ENCODE measurements at places on chromosomes 11 and 22.

GRCh38 chr11:63553759-63554158 lies 9.4 kb downstream of the PLAAT2 start:
- DNase-seq, result no peak

DNA sequence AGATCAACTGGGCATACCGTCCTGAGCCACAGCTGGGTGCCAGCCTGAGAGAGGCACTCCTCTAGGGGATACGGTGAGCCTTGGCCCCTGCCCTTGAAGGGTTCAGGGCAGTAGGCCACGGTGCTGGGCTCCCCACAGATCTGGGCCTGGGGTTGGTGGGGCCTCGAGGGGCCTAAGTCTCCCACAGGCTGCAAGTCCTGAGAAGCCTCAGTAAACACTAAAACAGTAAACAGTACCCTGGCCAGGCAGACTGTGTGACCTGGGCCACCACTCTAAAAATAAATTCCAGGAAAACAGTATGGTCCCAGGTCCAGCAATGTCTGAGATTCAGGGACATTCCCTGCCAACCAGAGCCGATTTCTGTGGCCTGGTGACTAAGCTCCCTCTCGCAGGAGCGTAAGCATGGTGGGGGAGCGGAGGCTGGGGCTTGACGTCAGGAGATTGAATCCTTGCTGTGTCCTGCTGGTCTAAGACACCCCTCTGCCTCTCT lies 2.3 kb upstream of the RHOD start:
- DNase-seq, result no peak

DNA sequence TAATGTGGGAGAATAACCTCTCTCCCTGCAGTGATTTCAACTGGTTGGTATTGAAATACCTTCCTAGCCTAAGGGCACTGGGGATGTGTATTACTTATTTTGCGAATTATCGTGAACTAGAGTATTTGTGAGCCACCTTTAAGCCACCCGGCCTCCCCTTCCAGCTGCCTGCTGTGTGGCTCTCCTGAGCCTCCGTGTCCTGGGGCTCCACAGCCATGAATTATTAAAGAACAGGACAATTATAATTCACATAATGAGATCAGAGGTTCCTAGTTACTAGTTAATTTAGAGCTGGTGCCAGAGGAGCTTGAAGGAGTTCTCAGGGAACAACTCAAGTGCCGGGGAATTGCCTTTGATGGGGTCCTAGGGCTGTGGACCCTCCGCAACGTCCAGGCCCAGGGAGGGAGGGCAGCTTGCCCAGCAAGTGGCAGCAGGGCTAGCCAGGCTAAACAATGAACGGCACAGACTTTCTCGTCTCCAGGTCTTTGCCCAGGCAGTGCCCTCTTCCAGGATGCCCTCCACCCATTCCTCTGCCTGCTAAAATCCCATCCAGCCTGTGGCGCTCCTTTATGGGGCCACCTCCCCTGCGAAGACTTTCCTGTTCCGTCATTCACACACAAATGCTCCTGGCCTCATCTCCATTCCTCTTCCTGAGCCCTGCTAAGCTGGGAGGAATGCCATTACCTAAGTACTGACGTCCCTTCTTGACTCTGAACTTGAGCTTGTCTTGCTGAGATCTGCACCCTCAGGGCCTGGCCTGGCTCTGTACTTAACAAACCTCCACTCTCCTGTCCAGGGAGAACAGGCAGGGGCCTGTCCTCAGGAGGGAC lies 91.5 kb downstream of the RTL6 start:
- no peak for DNase-seq

DNA sequence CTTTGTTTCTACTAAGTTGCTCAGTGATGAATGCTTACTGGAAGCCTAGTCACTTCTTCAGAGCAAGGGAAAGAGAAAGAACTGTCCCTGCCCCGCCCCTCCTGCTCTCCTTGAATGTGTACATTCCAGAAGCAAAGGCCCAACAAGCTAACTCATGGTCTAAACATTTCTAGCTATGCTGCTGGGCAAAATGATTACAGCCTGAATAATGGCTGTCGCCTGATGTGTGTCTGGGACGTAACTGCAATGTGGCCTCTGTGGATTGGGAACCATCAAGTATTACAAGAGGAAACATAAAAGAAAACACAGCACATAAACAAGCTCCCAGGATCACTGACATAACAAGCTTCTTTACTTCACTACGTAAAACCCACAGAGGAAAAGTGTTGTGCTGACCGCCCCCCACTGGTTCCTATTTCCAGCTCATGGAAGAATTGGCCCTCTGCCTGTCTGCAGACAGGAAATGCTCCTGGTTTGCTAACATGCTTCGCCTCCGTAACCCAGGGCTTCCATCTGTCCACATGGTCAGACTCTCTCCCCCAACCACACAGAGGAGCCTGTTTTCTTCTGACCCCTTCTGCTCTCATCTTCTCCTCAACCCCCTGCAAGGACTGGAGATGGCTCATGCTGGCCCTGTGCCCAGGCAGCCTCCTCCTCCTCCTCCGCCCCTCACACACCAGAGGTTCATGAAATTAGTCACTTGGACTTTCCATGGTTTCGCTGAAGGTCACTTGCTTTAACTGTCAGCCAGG lies 187.2 kb downstream of the MAML2 start:
- DNase-seq, result peak; percentile 23

DNA sequence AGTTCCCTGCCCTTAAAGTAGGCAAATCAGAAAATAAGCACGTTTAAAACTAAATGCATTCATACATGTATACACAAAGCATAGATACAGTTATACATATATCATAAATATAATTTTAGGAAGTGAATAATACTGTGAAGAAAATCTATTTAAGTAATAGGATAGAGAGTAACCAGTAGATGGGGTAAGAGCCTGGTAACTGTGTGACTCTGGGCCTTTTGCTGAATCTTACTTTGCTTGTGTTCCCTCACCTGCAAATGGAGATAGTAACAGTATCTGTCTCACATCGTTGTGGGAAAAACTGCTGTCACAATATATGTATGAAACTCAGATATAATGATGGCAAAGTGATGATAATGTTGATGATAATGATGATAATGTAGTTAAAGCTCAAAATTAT lies 29.9 kb downstream of the MS4A2 start:
- peak; percentile 4 for DNase-seq

DNA sequence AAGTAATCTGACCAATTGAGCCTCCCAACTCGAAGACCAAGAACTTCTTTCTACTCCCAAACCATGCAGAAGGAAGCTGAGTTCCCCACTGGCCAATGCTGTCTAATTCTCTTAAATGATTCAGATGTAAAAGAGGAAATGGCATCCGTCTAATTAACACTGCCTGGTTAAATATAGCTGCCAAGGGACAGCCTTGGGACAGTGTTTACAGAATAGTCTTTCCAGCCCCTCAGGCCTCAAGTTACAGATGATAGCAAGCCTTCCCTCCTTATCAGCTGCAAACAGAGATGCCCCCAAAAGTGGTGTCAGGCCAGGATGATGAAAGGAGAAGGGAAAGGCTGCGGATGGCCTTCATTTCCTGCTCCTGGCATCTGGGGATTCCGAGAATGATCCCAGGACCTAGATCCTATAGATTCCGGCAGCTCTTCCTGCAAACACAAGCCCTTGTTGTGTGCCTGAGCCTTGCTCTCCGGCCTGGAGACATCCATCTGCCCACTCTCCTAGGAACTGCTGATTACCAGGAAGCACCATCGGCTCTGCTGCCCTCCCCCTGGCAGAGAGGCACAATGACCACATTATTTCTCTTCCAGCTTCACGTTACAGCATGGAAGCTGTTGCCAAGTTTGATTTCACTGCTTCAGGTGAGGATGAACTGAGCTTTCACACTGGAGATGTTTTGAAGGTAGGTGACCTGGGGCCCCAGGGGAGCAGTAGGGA lies 13.5 kb upstream of the TMA7B start:
- DNase-seq, result peak; percentile 94

GRCh38 chr11:6941970-6942369 lies 15.7 kb downstream of the ZNF215 start:
- no peak for DNase-seq

GRCh38 chr22:35638001-35638400 lies 10.2 kb upstream of the APOL6 start:
- no peak for DNase-seq

Data from erythroblast (primary cell).